ENCODE measurements at places on chromosomes 5 and 9.

- no peak for DNase-seq
Observed at GRCh38 chr5:105259581-105260217, 1697.1 kb upstream of the NUDT12 start.

- no peak for DNase-seq
Observed at GRCh38 chr5:132472431-132472830, 18.1 kb downstream of the IRF1 start.

DNA sequence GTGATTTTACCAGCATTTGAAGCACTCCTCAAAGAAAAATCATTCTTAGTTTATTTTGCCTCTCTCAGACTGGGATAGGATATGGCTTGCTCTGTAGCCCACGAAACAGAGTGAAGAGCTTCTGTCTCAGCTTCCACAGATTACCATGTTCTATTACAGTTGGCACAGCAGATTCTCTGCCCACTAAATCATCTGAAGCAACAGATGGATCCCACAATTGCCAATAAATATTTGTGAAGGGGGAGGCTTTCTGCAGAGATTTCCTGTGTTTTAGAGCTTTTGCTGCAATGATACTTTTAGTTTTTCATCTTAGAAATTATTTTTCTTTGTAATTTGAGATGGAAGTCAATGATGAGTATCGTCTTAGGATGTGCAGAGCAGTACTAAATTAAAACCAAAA lies 12.3 kb upstream of the MAP3K1 start:
- DNase-seq: no peak

- no peak for DNase-seq
Observed at GRCh38 chr9:133456409-133456808, 3.4 kb upstream of the CACFD1 start.

DNA sequence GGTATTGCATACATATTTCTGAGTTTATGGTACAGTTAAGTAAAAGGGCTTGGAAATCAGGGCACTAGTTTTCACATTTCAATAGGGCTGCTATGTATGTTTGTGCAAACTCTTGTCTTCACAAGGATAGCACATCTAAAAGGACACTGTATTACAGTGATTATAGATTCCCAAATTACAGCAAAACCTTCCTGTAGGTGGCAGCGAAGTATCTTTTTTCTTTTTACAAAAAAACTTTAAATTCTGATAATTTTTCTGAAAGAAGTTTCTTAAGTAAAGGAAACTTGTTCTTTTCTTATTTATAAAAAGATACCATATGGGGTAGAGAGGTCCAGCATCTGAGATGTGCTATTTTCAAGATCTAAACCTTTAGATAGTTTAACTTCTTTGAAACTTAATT lies 337.8 kb downstream of the PTPRD start:
- DNase-seq: no peak

DNA sequence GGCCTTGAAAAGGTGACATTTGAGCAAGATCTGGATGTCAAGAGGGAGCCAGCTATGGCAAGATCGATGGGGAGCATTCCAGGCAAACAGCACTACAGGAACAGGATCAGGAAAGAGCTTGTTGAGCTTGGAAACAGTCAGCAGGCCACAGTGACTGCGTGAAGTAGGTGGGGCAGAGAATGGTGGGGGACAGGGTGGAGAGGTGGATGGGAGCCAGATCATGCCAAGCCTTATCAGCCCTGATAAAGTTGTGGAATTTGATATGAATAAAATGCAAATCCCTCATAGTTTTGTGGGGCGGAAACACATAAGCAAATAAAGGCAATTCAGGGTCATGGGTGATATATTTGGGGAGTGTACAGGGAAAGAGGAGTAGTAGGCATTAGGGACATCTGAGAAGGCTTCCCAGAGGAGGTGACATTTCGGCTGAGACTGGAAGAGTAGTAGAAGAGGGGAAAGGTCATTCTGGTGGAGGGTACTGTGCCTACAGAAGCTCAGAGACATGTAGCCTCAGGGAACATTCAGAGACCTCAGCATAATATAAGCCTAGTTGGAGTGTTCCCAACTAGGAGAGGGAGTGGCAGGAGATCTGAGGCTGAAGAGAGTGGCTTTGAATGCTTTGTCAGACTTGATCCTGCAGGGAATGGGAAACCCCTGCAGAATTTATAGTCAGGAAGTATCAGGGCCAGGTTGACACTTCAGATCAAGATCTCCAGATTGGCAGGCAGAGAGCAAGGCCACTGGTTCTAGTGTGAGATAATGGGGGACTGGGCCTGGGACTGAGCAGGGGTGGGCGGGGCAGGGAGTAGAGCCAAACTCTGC lies 9.7 kb upstream of the CYSTM1 start:
- no peak for DNase-seq

All from SW480 (cell line).